Stimulated activated CD8-positive, alpha-beta memory T cell treated with anti-CD3 and anti-CD28 coated beads, Interleukin-7, amount 100 ng/mL, for 24 hours (primary cell): ENCODE measurements at places on chromosomes 7 and 10.

- DNase-seq = no peak
Observed at GRCh38 chr7:78055599-78055998, 257.0 kb downstream of the PHTF2 start.

GRCh38 chr7:148153616-148154284 is 436.8 kb upstream of the C7orf33 start:
- DNase-seq = no peak

- no peak for DNase-seq
Observed at GRCh38 chr10:91389636-91390512, 20.3 kb upstream of the HECTD2 start.

- DNase-seq = no peak
Observed at GRCh38 chr10:2445370-2445769, 622.0 kb upstream of the PFKP start.

DNA sequence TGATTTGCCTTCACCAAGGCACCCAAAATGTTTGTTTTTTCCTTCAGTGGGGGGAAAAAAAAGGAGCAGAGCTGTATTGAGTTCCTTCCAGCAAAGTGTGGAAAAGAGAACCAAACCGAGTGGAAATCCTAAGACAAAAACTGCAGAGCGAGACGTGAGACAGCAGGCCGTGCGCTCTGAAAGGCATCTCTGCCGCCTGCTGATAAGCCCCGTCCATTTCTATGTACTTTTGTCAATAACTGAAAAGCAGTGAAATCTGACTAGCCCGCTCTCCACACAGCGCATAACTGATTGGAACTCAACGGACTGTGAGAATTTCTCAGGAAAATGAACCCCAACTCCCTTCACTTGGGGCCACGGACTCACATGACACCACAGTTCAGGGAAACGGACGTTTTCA is 83.2 kb downstream of the COBL start:
- DNase-seq = no peak

GRCh38 chr7:74028321-74028838 is 407 bp downstream of the ELN start:
- DNase-seq = no peak

DNA sequence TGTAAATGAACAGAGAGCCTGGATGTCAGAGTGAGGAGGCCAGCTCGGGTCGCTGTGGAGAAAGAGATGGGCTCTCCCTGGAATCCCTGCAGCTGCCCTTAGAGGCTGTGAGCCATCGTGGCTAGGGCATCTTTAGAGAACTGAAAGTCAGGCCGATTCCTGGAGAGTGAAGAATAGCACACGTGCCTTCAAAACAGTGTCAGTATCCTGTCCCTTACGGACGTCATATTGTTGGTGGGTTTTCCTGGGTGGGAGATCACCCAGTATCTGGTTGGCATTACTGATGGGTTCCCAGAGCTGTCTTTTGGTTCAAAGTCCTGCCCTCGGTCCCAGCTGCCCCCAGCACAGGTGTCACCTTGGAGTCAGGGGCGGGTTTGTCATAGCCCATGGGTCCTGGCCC is 25.3 kb downstream of the IKZF1 start:
- no peak for DNase-seq

GRCh38 chr10:20254078-20254477 is 437.8 kb downstream of the PLXDC2 start:
- no peak for DNase-seq

DNA sequence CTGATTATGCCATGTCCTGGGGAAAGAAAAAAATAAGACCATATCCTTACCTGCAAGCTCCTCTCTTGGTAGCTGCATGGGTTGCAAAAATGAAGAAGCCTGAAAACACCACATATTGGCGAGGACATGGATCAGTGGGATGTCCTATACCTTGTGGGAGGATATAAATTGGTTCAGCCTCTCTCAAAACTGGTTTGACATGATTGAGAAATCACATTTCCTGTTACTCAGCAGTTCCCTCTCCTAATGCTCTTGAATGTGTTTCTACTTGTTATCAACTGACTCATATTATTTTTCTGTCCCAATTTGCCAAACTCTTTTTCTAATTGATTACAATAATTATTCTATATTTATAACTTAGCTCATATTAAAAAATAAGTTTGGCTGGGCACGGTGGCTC is 380.2 kb downstream of the EXOC4 start:
- DNase-seq = no peak

DNA sequence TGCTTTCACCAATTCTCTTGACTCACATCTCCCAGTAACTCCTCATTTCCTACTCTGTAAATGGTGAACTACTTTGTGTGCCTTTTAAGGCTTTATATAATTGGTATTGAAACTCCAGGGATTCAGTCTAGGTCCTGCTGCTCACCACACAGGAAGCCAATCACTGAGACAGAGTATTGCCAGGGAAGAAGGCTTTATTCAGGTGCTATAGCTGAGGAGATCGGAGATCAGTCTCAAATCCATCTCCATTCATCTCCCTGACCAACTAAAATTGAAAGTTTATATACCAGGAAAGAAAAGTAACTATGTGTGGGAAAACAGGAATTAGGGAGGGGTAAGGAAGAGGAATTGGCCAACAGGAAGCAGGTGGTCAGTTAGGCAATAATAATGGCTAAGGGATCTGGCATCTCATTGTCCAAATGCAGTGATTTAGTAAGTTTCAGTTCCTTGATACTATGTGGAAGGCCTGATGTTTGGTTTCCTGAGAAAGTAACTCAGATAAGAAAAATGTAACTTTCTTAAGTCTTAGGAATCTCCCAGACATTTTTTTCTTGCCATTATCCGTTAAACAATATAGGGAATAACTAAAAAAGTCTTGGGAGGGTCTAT is 10.2 kb upstream of the SDHAF3 start:
- no peak for DNase-seq

DNA sequence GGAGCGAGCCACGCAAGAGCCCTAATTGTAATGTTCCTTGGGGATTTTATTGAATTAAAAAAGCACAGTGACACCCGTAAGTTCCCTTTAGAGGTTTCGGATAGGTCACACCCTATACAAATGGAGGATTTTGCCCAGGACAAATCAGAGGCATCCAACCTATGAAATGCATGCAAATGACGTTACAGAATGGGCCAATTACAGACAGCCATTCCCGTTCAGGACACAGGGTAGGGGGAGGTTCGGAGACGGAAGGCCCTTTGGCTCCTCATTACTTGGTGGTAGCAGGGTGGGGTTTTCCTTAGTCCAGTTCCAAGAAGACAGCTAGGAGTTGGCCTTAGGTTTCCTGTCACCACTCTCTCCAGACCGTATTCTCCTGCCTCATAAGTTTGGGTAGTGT is 754.1 kb downstream of the IPMK start:
- DNase-seq = no peak

- DNase-seq = no peak
Observed at GRCh38 chr7:154905146-154905545, 97.8 kb downstream of the PAXIP1 start.

- DNase-seq = no peak
Observed at GRCh38 chr10:75682649-75683557, 251.5 kb downstream of the LRMDA start.

- no peak for DNase-seq
Observed at GRCh38 chr10:91690996-91691676, 58.3 kb upstream of the PPP1R3C start.

DNA sequence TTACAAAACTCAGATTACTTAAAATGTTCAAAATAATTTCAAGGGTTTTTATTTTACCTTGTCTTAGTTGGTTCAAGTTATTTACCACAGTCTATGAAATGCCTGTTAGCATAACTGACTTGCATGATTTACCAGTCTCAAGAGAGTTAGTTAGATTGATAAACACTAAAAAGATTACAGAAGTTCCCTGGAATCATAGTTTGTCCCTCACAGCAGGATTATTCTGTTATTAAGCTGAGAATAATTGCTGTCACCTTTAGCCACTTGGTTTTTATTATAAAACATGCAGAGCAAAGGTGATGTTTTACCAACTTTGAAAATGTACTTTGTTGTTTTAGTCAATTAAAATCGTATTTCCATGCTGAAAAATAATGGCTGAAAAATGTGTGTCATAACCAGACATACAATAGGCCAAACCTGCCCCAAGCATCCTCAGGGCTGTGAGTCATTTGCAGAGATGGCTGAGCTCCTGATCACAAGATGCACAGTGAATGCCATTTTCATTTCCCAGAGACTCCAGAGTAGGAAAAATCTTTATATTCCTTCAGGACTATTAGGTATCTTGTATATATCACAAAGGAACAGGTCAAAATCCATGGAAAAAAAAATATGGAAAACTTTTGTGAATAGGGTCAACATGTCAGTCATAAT is 87.8 kb upstream of the DKK1 start:
- no peak for DNase-seq

- DNase-seq = no peak
Observed at GRCh38 chr10:103645141-103646054, 151.9 kb downstream of the NEURL1 start.

DNA sequence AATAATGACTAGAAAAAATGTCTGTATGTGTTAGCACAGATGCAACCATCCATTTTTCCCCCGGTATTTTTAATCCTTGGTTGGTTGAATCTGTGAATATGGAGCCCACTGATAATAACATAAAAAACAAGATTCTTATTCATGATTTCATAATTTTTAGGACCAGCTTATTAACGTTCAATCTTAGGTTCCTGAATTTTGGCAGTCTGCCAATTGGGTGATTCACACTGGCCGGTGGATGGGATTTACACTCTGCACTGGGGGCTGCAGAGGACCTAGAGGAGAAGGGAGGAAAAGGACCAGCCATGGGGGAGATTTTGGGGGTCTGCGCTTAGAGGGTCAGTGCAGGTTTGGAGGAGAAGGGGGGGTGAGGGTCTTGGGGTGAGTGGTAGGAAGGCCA is 327.9 kb downstream of the ACTR3B start:
- no peak for DNase-seq

- DNase-seq = no peak
Observed at GRCh38 chr7:131602994-131603372, 46.6 kb upstream of the PODXL start.

DNA sequence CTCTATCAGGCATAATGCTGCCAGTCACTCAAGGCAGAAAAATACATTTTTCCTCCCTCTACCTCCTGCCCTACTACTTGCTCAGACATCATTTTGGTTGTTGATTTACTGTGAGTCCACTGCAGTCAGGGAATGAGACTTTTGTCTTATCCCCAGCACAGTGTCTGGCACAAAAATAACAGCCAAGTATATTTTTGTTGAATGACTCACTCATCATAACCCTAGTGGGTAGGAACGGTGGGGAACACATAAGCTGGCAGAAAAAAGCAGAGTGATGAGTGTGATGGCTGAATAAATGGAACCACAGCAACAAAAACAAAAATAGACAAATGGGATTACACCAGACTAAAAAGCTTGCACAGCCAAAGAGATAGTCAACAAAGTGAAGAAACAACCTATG is 65.8 kb upstream of the LAMB4 start:
- DNase-seq = no peak

- DNase-seq = no peak
Observed at GRCh38 chr7:157464111-157464970, 127.5 kb downstream of the DNAJB6 start.

DNA sequence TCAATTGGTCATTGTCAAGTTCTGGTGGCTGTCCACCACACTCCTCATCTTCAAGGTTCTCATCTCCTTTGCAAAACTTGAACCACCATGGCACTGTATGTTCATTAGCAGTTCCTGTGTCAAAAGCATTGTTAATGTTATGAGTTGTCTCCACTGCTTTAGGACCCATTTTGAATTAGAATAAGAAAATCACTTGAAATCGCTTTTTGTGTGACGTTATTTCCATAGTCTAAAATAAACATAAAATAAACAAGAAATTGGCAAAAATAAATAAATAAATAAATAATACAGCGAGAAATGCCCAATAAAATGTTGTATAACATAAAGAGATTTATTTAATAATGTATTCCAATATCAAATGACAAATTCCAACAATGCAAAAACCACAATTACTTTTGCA is 195.5 kb upstream of the CDC14C start:
- DNase-seq = no peak

DNA sequence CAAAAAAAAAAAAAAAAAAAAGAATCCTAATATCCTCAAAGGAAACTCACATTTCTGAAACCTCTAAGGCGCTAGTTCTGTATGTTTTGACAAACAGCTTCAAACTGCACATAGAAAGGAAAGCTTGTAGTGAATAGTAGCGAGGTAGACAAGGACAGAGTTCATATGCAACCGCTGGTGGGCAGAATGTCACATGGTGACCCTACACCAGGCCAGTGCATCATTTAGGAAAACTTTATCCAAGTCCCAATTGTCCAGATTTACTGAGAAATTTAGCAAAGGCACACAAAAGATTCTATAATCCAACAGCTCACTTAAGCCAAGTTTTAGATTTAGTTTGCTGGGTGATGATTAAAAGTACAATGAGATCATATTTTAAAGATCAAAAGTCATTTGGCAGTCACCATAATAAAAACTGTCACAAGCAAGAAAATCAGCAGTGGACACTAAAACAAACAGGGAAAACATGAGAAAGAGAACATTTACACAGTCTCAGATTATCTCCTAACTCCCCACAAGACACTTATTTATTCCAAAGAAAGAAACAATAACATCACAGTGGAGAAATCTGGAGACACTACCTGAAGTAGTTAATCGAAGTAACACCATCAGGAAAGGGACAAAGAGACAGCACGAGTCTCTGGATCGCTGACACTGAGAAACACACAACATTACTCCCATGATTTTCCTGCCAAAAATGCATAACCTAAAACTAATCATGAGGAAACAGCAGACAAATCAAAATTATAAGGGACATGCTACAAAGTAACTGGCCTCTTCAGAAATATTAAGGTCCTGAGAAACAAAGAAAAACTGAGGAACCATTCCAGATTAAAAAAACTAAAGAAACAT is 20.2 kb downstream of the FAM204A start:
- no peak for DNase-seq

DNA sequence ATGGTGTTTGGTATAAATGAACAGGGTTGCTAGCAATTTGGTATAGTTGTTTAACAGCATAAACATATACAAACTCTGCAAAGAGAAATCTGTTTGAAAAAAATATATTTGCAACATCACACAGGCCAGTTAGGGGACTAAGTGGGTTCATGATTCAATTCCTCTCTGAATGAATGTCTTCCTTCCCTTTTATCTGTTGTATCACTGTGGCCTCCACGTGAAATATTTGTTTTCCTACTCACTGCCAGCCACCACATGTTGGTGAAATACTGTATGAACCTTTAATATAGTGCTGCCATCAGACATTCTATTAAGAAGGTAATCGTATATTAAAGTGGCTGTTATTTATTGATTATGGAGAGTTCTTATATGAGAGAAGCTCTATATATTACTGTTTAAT is 157.0 kb downstream of the ARID5B start:
- no peak for DNase-seq

- no peak for DNase-seq
Observed at GRCh38 chr7:30708983-30709382, 26.7 kb upstream of the CRHR2 start.

- no peak for DNase-seq
Observed at GRCh38 chr10:121860810-121861209, 67.0 kb downstream of the ATE1 start.

GRCh38 chr7:140082770-140083169 is 20.0 kb upstream of the PARP12 start:
- no peak for DNase-seq

DNA sequence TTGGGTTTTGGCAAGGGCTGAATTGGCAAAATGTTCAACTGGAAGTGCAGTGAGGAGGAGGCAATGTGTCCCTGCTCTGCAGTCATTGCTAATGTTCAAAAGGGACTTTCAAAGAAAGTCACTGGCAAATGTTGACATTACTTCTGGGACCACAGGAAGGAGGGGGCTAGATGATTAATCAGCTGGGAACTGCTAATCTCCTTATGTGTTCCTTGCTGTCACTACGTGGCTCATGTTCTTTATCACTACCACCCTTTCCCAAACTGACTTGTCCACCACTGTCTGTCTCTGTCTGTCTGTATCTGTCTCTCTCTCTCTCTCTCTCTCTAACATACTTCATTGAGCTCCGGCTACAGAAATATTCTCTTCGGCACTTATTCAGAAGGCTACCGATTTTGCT is 86.9 kb upstream of the MTPN start:
- no peak for DNase-seq
